CD4-positive, alpha-beta T cell (primary cell): ENCODE measurements at places on chromosomes 1 and 21. TPM values are rescaled to one million over a fixed set of nuclear protein-coding genes. Genes with fewer than 3 reads are reported as not detected.
A peak's percentile ranks its signal among the peaks of the same experiment; 100 is the strongest.

- H3K4me1 ChIP-seq = no peaks in the 10 kb centered on the region
- no peak overlapping the region for H3K27ac ChIP-seq
- no peak for DNase-seq
- no peaks in the 10 kb centered on the region for H3K36me3 ChIP-seq
- H3K27me3 ChIP-seq = peaks cover 6% of the 10 kb centered on the region
Observed at GRCh38 chr1:204885790-204886189, 15.1 kb downstream of the NFASC start.

- peaks cover 7% of the 10 kb centered on the region for H3K4me1 ChIP-seq
- no peak for DNase-seq
- H3K4me3 ChIP-seq = no peak overlapping the region
- no peak overlapping the region for H3K27ac ChIP-seq
Observed at GRCh38 chr1:169086603-169087455, 19.7 kb upstream of the ATP1B1 start.

DNA sequence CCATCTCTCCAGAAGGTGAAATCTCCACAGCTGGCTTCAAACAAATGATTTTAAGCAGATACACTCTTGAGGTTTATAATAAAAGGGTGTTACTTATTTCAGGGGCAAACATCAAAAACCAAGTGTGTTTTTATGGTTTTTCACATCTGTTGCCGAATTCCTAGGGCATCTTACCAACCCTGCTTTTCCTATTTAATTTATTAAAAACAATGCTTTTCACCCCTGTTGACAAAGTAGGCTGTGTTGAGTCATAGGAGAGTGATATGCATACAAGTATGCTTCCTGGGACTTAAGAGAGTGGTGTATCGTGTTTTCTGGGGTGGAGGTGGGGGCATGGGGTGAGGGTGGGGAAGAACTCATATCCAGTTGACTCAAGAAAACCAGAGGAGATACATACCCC lies 29.3 kb upstream of the IL20 start:
- no peaks in the 10 kb centered on the region for H3K36me3 ChIP-seq
- no peak overlapping the region for H3K4me3 ChIP-seq
- H3K4me1 ChIP-seq = no peaks in the 10 kb centered on the region
- no peak overlapping the region for H3K27ac ChIP-seq
- peaks cover 7% of the 10 kb centered on the region for H3K27me3 ChIP-seq
- no peak for DNase-seq

- no peaks in the 10 kb centered on the region for H3K27me3 ChIP-seq
- H3K27ac ChIP-seq = no peak overlapping the region
- peaks cover 7% of the 10 kb centered on the region for H3K4me1 ChIP-seq
Observed at GRCh38 chr1:229657993-229658755, 32.1 kb downstream of the URB2 start.

GRCh38 chr21:38839328-38840286 lies 33.9 kb downstream of the ETS2 start:
- no peak overlapping the region for H3K27ac ChIP-seq
- peak; percentile 34 for DNase-seq
- H3K4me3 ChIP-seq = no peak overlapping the region
- no peaks in the 10 kb centered on the region for H3K36me3 ChIP-seq
- no peaks in the 10 kb centered on the region for H3K27me3 ChIP-seq
- H3K4me1 ChIP-seq = no peaks in the 10 kb centered on the region

DNA sequence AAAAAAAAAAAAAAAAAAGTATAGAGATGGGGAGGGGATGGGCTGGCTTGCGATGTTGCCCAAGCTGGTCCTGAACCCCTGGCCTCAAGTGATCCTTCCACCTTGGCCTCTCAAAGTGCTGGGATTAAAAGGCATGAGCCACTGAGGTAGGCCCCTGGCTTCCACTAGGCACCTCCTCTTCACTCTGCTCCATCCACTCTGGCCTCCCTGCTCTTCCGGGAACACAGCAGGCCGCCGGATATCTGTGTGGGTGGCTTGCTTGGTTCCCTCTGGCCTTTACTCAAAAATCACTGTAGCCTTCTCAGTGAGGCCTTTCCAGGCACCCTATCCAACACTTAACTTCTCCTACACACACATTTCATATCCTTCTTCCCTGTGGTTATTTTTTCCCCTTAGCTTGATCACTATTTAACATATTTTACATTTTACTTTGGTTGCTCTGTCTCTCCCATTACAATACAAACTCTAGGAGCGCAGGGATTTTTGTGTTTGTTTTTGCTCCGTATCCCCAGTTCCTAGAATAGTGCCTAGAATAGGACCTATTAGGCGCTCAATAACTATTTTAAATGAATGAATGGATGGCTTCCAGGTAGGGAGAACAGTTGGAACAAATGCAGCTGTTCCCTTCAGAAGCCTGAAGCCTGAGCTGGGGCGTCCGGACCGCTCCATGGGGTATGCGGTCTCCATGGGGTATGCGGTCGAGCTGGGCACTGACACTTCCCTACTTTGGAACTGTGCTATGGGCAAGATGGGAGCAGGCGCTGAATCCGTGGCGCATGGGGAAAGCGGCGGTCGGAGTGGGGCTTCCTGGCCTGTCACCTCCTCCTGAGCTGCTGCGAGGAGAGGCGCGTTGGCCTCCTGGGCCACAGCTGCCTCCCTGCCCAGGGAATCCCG lies 46.7 kb downstream of the H3-3A start:
- H3K27me3 ChIP-seq = no peaks in the 10 kb centered on the region
- H3K4me1 ChIP-seq = peaks cover 18% of the 10 kb centered on the region
- H3K4me3 ChIP-seq = peak overlapping the region; percentile 54
- no peak for DNase-seq
- no peak overlapping the region for H3K27ac ChIP-seq

DNA sequence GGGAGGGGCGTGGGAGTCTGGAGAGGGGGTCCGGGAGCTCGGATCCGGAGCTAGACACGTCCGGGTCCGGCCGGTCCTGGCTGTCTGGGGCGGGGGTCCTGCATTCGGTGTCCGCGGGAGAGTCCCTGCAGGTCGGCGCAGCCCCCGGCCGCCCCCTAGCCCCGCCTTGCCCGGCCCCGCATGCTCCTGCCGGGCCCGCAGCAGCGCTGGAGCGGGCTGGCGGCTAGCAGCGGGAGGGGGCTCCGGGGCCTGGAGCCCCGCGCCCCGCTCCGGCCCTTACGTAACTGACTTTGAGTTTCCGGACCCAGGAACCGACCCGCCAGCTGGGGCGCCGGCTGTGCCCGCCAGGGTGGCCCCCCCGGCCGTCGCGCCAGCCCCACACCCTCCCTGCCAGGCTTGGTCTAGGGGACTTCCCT lies 26.9 kb upstream of the EPB41 start:
- H3K27me3 ChIP-seq = no peaks in the 10 kb centered on the region
- DNase-seq = peak; percentile 70
- H3K27ac ChIP-seq = peak overlapping the region; percentile 76
- peaks cover 62% of the 10 kb centered on the region for H3K4me1 ChIP-seq
- H3K36me3 ChIP-seq = no peaks in the 10 kb centered on the region

The TIE1 gene
- not detected for total RNA-seq

The CCT3 gene
- 49.6 TPM for total RNA-seq
